NCI-H187 treated with DMSO at 0.1 percent for 48 hours (cell line): ENCODE measurements at places on chromosomes 6 and 20.

DNA sequence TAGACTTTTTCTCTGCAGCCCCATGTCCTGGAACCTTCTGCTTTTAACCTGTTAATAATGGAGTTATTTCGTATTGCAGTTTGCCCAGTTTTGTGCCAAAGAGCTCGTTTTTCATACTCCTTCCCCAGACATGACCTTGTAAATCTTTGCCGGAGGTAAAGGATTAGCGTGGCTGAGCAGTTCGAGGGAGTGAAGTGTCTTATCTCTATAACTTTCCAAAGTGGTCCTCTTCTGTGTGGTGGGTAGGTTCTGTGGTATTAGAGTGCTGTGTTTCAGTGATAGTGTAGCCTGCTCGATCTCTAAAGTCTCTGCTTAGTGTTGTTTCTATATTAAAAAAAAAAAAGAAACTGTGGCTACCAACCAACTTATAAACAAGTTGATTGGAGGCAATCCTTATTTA is 67.5 kb downstream of the FARS2 start:
- no peak for DNase-seq

- DNase-seq = no peak
Observed at GRCh38 chr6:13838616-13839015, 24.3 kb upstream of the MCUR1 start.

DNA sequence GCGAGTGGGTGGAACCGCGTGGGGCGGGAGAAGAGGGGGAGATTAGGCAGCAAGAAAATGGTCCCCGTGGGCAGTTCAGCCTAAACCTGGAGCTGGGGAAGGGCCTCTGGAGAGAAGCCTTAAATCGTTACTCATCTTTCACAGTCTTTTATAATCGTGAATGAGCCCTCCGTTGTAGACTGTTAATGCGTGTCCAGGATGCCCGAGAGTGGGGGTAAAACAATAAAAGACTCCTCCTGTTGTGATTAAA is 11.0 kb upstream of the ELOVL5 start:
- no peak for DNase-seq

- no peak for DNase-seq
Observed at GRCh38 chr6:14860774-14861173, 385.1 kb upstream of the JARID2 start.
